ENCODE measurements at places on chromosomes 4 and X.

DNA sequence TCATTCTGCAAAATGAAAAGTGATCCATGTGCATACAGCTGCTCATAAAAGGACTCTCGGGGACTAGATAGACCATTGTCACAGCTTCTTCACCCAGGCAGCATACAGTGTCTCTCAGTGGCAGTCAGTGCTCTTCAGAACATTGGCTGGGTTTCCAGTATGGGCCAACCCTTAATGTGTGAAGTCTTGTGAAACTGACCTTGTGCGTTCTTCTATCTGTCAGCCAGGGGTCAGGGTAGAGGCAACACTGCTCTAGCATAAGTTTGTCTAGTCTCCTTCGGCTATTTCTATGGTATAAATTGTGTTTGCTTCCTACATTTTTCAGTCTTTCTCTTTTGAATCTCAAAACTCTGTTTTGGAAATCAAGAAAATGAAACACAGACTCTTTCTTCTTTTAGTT is 37.0 kb upstream of the SMIM31 start:
- no peak for DNase-seq

GRCh38 chr4:11281720-11282119 is 147.0 kb downstream of the HS3ST1 start:
- no peak for DNase-seq

GRCh38 chr4:152068866-152069265 is 308.1 kb upstream of the GATB start:
- no peak for DNase-seq

DNA sequence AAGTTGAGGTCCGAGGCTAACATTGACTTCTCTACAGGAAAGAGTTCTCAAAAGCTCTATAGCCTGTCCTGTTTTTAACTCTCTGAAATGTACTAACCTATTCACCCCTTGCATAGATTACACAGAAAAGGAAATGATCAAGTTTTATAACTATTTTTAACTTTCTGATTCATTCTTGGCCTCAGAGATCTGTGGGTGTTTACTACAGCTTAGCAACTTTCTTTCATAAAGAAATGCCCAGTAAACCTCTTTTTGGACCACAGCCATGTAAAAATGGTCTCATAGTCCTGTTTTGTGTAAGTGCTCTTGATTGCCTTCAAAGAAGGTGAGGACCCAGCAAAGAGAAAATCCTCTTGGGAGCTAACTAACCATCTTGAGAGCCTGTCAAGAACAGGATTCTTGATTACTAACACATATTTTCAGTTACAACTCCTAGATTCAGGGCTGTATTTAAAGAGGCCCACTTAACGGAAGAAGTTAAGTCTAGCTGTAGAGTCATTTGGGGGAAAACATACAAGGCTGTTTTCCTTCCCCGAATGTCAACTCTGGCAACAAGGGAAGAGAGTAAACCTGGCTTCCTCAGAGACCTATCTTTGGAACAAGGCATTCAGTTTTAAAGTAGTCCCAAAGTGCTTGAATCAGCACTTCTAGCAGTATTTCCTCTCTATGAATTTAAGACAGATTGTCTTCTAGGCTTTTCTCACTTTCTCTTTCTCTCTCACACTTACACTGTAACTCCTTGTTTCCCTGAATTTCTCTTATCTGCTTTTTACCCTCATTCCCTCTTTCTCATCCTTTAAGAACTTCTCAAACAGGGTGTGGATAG is 78.2 kb downstream of the IL21 start:
- DNase-seq = no peak

GRCh38 chr4:103754844-103755243 is 35.1 kb upstream of the TACR3 start:
- no peak for DNase-seq

DNA sequence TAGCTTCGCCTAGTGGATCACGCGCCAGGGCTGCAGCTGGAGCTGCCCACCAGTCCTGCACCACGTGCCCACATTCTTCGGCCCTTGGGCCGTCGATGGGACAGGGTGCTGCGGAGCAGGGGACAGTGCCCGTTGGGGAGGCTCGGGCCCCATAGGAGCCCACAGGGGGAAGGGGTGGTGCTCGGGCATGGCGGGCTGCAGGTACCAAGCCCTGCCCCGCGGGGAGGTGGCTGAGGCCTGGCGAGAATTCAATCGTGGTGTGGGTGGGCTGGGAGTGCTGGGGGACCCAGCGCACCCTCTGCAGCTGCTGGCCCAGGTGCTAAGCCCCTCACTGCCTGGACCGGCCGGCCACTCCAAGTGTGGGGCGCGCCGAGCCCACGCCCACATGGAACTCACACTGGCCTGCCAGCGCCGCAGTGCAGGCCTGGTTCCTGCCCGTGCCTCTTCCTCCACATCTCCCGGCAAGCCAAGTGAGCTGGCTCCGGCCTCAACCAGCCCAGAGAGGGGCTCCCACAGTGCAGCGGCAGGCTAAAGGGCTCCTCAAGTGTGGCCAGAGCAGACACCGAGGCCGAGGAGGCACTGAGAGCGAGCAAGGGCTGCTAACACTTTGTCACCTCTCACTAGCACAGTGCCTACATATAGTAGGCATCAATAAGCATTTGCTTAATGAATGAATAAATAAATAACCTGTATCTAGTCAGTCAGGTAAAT is 11.7 kb downstream of the SCFD2 start:
- DNase-seq = no peak

DNA sequence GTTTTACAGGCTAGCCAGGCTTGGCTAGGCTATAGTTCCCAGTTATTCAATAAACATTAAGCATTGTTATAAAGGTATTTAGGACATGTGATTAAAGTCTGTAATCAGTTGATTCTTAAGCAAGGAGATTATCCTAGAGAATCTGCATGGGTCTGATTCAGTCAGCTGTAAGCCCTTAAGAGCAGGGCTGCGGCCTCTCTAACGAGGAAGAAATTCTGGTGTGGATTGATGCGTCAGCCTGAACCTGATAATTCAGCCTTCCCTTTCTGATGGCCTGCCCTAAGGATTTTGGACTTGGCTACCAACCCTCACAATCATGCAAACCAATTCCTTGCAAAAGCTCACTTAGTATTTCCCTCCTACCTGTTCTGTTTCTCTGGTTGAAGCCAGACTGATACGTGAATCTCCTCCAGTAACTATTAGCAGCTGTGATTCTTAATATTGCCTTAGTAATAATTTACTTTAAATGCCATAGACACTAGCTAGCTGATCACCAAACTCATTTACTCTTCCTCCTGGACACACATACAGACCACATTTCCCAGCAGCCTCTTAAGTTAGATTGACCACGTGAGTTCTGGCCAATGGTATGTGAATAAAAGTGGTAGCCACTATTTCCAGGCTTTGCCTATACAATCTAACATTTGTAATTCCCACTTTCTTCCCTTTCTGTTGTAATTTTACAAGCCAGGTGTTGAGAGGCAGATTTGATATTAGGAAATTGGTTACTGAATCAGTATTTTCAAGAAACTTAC is 678.0 kb upstream of the INTU start:
- DNase-seq = no peak

DNA sequence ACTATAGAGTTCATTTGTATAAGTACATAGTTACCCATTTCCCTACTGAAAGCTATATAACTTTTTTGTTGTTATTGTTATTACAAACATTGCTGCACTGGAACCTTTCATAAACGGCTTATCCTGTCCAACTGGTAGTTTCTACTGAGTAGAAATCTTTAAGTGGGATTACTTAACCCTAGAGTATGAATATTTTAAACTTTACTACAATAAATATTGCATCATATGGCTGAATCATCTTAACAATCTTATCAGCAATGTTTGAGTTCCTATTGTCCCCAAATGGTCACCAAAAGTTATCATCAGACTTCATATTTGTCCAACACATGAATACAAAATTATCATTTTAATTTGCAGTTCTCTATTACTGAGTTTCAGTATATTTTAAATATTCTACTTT is 40.5 kb downstream of the LCORL start:
- no peak for DNase-seq
